ENCODE measurements at places on chromosomes 3 and 15.

GRCh38 chr3:17151598-17152373, 267.0 kb downstream of the PLCL2 start:
- peak; percentile 47 for DNase-seq

- no peak for DNase-seq
Measured at GRCh38 chr15:48145923-48146322, 25.1 kb downstream of the SLC24A5 start.

DNA sequence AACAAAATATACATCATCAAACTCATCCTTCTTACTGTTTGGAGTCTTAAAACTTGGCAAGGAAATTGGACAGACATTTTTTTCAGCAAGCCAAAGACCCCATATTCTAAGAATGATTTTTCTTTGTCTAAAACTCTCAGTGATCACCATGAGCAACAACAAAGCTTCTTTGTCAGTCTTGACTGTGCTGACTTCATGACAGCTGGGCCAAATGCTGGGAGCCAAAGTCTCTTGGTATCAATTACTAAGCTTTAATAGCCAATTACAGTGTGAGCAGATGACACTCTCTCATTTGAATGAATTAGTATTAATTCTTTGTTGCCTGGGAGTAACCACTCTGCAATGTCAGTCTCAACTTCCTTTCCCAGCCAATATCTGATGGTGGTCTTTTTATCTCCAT, 48.1 kb upstream of the GK5 start:
- DNase-seq, result no peak

DNA sequence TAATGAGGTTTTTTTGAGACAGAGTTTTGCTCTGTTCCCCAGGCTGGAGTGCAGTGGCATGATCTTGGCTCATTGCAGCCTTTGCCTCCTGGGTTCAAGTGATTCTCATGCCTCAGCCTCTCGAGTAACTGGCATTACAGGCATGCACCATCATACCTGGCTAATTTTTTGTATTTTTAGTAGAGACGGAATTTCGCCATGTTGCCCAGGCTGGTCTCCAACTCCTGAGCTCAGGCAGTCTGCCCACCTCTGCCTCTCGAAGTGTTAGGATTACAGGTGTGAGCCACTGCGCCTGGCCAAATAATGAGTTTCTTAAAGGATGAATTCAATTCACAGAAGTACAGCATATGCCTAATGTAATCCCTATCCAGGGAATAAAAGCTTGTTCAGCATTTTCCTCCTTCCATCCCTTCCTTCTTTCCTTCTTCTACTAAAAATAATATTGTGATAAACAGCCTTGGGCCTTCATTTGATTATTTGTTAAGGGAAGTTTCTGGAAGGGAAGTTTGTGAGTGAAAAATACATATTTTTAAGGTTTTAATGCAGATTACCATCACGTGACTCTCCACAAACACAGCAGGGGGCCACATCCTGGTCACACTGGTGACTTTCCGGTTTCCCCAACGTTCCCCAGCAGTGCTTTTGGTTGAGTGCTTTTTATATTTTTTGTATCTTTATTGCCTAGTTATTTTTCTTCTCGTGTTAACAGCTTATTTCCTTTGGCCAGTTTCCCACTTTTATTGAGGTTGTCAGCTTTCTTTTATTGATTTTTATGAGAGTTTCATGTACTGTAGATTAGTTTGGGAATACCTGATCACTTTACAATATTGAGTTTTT, 116.8 kb downstream of the USP13 start:
- DNase-seq, result no peak

GRCh38 chr3:40181182-40181581, 128.3 kb upstream of the EIF1B start:
- DNase-seq, result no peak

DNA sequence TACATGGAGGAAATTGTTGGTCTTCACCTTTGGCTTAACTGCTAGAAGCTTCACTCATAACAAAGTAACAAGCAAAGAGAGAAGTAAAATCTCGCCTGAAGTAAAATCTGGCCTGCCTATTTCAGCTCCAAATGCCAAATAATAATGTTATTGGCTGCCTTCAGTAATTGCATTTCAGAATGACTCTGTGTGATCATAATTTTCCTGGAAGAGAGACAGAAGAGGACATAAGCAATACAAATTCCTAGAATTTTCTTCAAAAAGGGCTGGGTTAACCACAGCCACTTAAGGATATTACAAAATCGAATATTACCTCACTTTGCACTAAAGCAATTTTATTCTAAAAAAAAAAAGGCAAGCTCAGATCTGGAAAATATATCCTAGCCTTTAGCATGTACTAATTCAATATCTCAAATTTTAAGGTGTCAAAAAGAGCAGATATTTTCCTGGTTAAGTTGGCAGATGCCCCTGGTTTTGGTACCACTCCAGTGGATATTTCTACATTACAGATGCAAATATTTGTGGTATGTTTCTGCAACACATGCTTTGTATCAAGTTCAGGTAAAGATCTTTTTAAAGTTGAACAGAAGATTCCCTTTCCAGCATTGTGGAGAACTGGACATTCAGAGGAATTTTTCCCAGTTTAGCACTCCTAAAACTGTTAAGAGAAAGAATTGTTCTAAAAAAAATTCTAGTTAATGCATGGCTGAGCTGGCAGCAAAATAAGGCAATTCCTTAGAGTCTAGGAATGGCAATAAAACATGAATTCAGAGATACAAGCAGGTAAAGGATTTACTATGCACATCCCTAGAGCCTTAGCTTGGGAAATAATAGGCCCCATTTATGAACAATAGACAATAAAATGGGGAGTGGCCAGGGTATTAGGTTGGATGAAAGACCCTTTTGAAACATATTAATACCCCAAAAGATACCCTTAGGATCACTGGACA, 116.7 kb downstream of the STAC start:
- no peak for DNase-seq

GRCh38 chr3:5630406-5630805, 442.9 kb downstream of the EDEM1 start:
- DNase-seq, result no peak

DNA sequence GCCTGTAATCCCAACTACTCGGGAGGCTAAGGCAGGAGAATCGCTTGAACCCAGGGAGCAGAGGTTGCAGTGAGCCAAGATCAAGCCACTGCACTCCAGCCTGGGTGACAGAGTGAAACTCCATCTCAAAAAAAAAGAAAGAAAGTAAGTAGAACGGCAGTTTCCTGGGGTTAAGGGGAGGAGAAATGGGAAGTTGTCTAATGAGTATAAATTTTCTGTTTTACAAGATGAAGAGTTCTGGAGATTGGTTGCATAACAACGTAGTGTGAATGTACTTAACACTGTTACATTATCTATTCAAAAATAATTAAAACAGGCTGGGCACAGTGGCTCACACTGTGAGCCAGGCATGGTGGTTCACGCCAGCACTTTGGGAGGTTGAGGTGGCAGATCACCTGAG, 45.4 kb downstream of the GRK7 start:
- DNase-seq, result no peak

Data from stimulated activated CD4-positive, alpha-beta T cell treated with anti-CD3 and anti-CD28 coated beads, Interleukin-1b, Interleukin-23, amount 100 ng/mL, for 24 hours (primary cell).